Activated CD4-positive, alpha-beta T cell treated with anti-CD3 and anti-CD28 coated beads, Interleukin-2, amount 10 ng/mL, durations not matched to agents 24 days and 14 days (primary cell): ENCODE measurements at places on chromosomes 16 and 17. TPM values are rescaled to one million over a fixed set of nuclear protein-coding genes. Genes with fewer than 3 reads are reported as not detected.
A peak's percentile ranks its signal among the peaks of the same experiment; 100 is the strongest.

Gene SEPTIN12
- not detected in 2 replicates for total RNA-seq

- no peak overlapping the region for H3K27ac ChIP-seq
- H3K27me3 ChIP-seq: no peaks in the 10 kb centered on the region
- H3K36me3 ChIP-seq: no peaks in the 10 kb centered on the region
- H3K4me1 ChIP-seq: no peaks in the 10 kb centered on the region
Measured at GRCh38 chr16:5367951-5368350, 270.4 kb upstream of the EEF2KMT start.

Gene C16orf89
- total RNA-seq: not detected in 2 replicates

DNA sequence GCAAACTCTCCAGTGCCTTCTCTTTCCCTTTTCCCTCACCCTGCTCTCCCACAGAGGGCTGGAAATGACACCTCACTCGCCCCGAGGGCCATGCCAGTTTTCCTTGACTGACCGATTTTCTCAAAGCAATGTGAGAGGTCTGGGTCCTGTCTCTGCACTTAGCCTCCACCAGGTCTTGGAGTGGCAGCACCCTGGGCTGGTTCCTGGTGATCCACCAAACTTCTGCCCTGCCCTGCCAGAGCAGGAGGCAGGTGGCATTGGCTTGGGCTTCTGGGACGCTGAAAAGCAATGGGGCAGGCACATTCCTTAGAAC, 97.5 kb downstream of the RAB11FIP4 start:
- peaks cover 3% of the 10 kb centered on the region for H3K27me3 ChIP-seq
- DNase-seq: peak; percentile 72
- peaks cover 6% of the 10 kb centered on the region for H3K36me3 ChIP-seq
- peaks cover 55% of the 10 kb centered on the region for H3K4me1 ChIP-seq

Gene KRTAP2-2
- total RNA-seq: not detected in 2 replicates

DNA sequence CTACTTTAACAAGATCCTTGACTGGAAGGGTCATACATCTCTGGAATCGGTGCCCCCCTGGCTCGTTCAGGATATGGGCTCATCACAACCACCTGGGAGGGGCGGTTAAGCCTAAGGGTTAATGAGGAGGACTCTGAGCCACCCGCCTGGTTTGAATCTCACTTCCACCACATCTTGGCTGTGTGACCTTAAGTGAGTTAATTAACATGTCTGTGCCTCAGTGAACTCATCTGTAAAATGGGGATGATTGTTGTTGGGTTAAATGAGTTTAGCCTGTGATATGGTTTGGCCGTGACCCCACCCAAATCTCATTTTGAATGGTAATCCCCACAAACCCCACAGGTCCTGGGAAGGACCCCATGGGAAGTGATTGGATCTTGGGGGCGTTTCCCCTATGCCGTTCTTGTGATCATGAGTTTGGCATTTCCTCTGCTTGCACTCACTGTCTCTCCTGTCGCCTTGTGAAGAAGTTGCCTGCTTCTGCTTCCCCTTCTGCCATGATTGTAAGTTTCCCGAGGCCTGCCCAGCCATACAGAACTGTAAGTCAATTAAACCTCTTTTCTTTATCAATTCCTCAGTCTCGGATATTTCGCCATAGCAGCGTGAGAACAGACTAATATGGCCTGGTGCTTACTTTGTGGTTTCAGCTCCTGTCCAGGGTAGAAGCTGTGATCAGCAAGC, 214.0 kb upstream of the CIBAR2 start:
- H3K4me3 ChIP-seq: no peak overlapping the region
- H3K27me3 ChIP-seq: peaks cover 11% of the 10 kb centered on the region
- H3K36me3 ChIP-seq: no peaks in the 10 kb centered on the region

Gene TNFRSF13B
- not detected in 2 replicates for total RNA-seq

Gene TNRC6C
- total RNA-seq: 16.0 and 16.6 TPM in 2 replicates

Gene TNK1
- total RNA-seq: 5.3 and 5.5 TPM in 2 replicates

DNA sequence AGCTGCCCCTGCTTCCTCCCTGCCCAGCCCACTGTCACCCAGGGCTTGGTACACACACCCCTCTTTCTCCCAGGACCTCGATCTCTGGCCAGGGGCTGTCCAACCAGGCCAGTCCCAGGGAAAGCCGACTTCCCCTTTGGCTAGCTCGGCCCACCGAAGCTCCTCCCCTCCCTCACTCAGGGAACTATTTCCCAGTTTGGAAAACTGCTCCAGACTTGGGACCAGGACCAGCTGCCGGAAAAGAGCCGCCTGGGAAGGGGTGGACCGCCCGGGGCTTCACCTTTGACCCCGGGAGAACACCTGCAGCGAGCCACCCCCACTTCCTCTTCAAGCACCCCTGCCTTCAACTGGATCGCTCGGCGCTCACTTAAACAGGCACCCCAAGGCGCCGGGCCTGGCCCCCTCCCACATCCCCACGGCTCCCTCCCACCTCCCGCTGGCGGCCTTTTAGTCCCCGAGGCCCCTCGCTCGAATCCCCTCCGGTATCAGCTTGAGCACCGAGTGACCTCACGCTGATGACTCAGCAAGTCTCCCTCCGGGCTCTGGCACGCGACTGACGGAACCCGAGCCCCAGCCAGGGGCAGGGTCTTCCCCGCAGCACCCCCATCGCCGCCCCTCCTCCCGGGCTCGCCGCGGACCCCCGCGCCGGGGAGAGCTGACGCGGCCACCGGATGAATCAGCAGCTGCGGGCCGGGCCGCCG, 934 bp downstream of the MAFG start:
- peak overlapping the region; percentile 92 for H3K4me3 ChIP-seq
- peaks cover 26% of the 10 kb centered on the region for H3K4me1 ChIP-seq
- DNase-seq: peak; percentile 87
- peak overlapping the region; percentile 90 for H3K27ac ChIP-seq

GRCh38 chr17:38922538-38923297, 2.7 kb upstream of the LASP1NB start:
- H3K4me1 ChIP-seq: peaks cover 31% of the 10 kb centered on the region
- no peaks in the 10 kb centered on the region for H3K27me3 ChIP-seq
- peaks cover 24% of the 10 kb centered on the region for H3K36me3 ChIP-seq
- DNase-seq: peak; percentile 57
- H3K4me3 ChIP-seq: no peak overlapping the region

Gene ZNF469
- total RNA-seq: 0.57 and 0.63 TPM in 2 replicates

GRCh38 chr16:26453215-26453614, 613.5 kb upstream of the C16orf82 start:
- no peak overlapping the region for H3K27ac ChIP-seq
- no peak for DNase-seq
- no peaks in the 10 kb centered on the region for H3K4me1 ChIP-seq
- H3K4me3 ChIP-seq: no peak overlapping the region
- H3K27me3 ChIP-seq: peaks cover 5% of the 10 kb centered on the region
- H3K36me3 ChIP-seq: no peaks in the 10 kb centered on the region

- H3K27ac ChIP-seq: peak overlapping the region; percentile 94
- H3K27me3 ChIP-seq: no peaks in the 10 kb centered on the region
- H3K4me3 ChIP-seq: peak overlapping the region; percentile 62
- peaks cover 6% of the 10 kb centered on the region for H3K36me3 ChIP-seq
- H3K4me1 ChIP-seq: peaks cover 62% of the 10 kb centered on the region
- peak; percentile 80 for DNase-seq
Measured at GRCh38 chr17:31492880-31493655, 101.6 kb downstream of the RAB11FIP4 start.

GRCh38 chr16:3047387-3047720, 993 bp downstream of the MMP25 start:
- H3K36me3 ChIP-seq: peaks cover 9% of the 10 kb centered on the region
- H3K27ac ChIP-seq: peak overlapping the region; percentile 37
- DNase-seq: peak; percentile 68

DNA sequence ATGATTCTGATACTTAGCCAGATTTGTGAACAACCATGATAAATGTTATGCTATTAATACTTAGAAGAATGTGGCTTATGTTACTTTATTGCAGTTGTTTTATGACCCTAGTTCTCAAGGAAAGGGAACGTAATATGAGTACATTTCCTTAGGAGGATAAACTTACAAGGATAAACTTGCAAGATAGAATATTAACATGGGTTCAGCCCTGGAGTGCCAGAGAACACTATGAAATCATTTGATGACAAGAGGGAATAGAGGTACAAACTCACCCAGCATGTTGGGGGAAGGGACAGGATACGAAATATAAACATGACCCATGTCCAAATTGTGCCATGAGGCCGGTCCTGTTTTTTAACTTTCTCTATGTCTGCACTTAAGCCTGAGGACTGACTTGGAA, 13.0 kb upstream of the ABCA5 start:
- no peak for DNase-seq
- peaks cover 3% of the 10 kb centered on the region for H3K4me1 ChIP-seq
- no peak overlapping the region for H3K4me3 ChIP-seq
- H3K27ac ChIP-seq: no peak overlapping the region
- peaks cover 16% of the 10 kb centered on the region for H3K27me3 ChIP-seq

Gene C17orf50
- not detected in 2 replicates for total RNA-seq

Gene KRT36
- not detected in 2 replicates for total RNA-seq

Gene TCAP
- 0.83 and 1.0 TPM in 2 replicates for total RNA-seq

Gene MFAP4
- not detected in 2 replicates for total RNA-seq

DNA sequence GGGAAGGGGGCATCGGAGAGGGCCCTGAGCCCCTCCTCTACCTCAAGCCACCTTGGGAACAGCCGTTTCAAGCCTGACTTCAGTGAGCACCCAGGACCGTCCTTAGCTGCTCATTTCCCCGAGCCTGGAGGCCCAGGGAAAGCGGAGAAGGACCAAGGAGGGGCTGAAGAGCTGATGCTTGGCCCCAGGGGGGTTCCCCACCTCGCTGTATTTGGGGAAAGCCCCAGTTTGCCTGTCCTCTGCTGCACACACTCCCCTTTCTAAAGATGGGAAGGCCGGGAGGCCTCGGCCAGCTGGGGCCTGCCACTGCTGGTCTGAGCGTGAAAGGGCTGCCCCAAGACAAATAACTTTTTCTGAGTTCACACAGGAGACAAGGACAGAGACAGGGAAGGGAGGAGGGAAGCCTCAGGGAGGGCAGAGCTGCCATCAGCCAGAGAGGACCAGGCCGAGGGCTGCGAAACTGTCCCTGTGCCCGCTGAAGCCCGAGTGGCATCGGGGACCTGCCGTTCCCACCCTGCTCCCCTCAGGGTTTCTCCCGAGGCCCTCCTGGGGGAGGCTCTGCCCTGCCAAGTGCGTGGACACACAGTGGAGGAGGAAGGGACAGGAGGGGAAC, 11.6 kb downstream of the ZACN start:
- H3K4me1 ChIP-seq: peaks cover 3% of the 10 kb centered on the region
- no peaks in the 10 kb centered on the region for H3K27me3 ChIP-seq
- H3K4me3 ChIP-seq: no peak overlapping the region
- H3K36me3 ChIP-seq: peaks cover 42% of the 10 kb centered on the region
- peak overlapping the region; percentile 93 for H3K27ac ChIP-seq
- no peak for DNase-seq

DNA sequence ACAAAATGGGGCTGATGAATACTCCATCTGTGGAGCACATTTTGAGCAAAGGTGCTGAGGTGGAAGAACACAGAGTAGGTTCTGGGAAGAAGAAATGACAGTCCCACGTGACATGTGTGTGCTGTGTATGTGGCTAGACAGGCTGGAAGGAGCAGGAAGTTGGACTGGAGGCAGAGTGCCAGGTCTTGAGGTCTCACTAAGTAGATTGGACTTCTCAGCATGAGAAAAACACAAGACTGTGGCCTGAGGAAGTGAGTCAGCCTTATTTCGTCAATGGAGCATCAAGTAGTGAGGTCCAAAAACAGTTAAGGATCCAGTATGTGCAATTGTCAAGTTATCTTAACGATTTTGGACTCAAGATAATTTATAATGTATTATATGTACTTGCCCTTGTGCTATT, 736.5 kb downstream of the KCNJ2 start:
- H3K4me3 ChIP-seq: no peak overlapping the region
- DNase-seq: no peak
- no peaks in the 10 kb centered on the region for H3K27me3 ChIP-seq
- H3K4me1 ChIP-seq: no peaks in the 10 kb centered on the region

DNA sequence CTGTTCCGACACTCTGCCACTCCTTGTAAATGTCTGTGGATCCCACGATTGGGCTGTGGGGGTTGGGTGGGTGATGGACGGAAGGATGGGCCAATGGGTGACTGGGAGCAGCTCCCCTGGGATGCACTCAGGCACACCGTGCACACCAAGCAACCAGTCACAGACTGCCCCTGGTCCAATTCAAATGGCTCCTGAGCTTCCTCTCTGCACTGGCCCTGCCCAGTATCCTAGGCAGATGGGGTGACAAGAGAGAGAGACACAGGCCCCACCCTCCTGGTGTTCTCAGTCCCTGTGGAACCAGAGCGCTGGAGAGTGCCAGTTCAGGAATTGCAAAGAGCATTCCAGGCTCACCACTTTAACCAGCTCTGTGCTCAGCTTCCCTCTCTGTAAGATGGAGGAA, 32.8 kb downstream of the BEAN1 start:
- H3K4me3 ChIP-seq: no peak overlapping the region
- DNase-seq: no peak
- H3K36me3 ChIP-seq: no peaks in the 10 kb centered on the region
- H3K27ac ChIP-seq: no peak overlapping the region
